ENCODE measurements at places on chromosomes 7 and 10. TPM values are rescaled to one million over a fixed set of nuclear protein-coding genes. Genes with fewer than 3 reads are reported as not detected.

The MRC1 gene
- not detected for total RNA-seq

The LLCFC1 gene
- not detected for total RNA-seq

The PAX4 gene
- total RNA-seq: not detected

The OR2A1 gene
- total RNA-seq: not detected

The IQCE gene
- 8.6 TPM for total RNA-seq

The CACNB2 gene
- total RNA-seq: not detected

The AS3MT gene
- 3.2 TPM for total RNA-seq

The CCDC3 gene
- total RNA-seq: 1.2 TPM

The DIP2C gene
- 9.7 TPM for total RNA-seq

The SLC13A1 gene
- not detected for total RNA-seq

The PRSS58 gene
- total RNA-seq: not detected

The CLIP2 gene
- 14.9 TPM for total RNA-seq

The CALML5 gene
- not detected for total RNA-seq

The MYL10 gene
- not detected for total RNA-seq

The HILPDA gene
- total RNA-seq: 24.4 TPM

The MEOX2 gene
- not detected for total RNA-seq

The RGS10 gene
- 49.2 TPM for total RNA-seq

The INA gene
- total RNA-seq: 20.0 TPM

The CPXM2 gene
- total RNA-seq: not detected

The IGF2BP3 gene
- 32.5 TPM for total RNA-seq

The ANKRD30A gene
- 0.39 TPM for total RNA-seq

The ACBD7 gene
- 1.2 TPM for total RNA-seq

The SFXN4 gene
- total RNA-seq: 45.8 TPM

The GIMAP1 gene
- total RNA-seq: not detected

The EIF4EBP2 gene
- total RNA-seq: 14.3 TPM

The POLR2J2 gene
- 0.89 TPM for total RNA-seq

The MYO3A gene
- not detected for total RNA-seq

The LRRC18 gene
- total RNA-seq: not detected

The EGR2 gene
- total RNA-seq: 0.33 TPM

The MACC1 gene
- not detected for total RNA-seq

The PHKG1 gene
- total RNA-seq: 0.22 TPM

The CHAT gene
- total RNA-seq: not detected

The PCDH15 gene
- not detected for total RNA-seq

The KNDC1 gene
- 1.3 TPM for total RNA-seq

The GNB2 gene
- total RNA-seq: 260 TPM

The TAF6 gene
- 66.8 TPM for total RNA-seq

The AP4M1 gene
- total RNA-seq: 14.9 TPM

The CPA1 gene
- not detected for total RNA-seq
